H4 (cell line): ENCODE measurements at places on chromosomes 5 and 9.

DNA sequence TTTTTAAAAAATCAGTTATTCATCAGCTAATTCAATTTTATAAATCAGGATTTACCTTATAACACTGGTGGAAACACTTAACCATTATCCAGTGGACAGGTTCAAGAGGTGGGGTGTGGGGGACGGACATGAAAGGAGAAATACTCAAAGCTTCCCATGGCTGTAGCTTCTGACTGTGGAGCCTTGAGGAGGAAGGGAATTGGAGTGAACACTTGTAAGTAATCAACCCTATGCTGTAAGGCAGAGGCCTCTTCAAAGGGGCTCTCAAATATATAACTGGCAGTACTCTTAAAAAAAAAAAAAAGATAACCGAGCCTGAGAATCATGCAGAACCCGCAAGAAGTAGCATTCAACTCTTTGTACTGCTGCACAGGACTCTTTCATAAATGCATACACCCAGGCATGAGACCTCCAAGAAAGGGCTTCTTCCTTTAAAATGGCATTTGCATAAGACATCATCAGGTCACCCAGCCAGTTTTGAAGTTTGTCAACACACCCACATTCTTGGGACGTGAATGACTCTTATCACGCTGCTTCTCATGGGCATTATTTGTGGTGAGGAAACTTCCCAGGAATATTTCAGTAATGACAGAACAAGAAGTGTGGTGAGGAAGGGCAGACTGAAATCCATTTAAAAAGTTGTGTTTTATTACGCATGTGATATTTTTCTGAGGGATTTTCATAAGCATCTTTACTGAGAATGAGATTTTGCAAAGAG, 8.1 kb downstream of the OSMR start:
- peak; percentile 87 for DNase-seq

DNA sequence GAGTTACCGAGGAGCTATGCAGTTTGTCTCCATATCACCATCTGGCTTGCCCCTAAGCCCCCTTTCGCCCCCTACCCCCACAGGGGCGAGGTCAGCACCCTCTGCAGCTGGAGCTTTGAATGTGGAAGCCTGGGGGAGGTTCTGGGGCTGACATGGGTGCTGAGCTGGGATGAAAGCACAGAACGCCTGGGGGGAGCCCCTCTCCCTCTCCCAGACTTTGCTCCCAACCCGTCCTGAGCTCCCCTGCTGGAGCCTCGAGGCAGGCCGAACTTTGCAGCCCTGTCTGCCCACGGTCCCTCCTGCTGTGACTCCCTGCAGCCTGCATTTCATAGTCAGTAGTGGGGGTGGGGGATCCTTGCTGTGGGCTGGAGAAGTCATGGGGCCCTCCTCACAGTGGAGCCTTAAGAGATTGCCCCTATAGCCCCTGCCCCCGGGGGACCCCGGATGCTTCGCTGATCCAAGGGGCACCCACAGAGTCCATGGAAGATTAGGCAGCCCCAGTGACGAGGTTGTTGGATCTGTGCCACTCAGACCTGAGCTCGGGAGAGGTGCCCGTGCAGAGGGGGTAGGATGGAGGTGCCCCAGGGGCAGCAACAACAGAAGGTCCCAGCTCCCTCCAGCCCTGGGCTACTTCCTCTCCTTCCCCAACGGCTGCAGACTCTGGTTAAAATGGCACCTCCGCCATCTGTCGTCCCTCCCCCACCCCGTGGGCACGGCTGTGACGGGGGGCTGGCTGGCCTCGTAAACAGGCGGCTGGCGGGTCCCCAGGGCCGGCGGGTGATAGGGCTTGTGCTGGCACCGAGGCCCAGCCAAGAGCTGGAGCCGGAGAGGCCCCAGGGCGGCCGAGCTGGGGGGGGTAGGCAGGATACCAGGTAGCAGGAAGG, 162.0 kb downstream of the C9orf50 start:
- DNase-seq = no peak

DNA sequence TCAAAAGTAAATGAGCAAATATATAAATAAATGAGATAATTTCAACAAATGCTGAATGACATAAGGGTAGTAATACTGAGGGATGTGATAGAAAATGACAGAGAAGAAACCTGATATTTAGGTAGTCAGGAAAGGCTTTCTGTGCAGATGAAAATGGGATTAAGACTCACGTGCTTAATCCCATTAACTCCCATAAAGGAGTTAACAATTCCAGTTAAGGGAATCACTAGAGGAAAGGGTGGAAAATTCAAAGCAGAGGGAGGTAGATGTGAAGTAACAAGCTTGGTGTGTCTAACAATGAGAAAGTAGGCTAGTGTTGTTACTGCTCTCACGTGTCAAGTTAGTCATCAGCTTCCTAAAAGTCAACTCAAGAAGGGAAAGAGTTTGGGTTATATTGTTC, 90.5 kb upstream of the TRIM32 start:
- DNase-seq = no peak

DNA sequence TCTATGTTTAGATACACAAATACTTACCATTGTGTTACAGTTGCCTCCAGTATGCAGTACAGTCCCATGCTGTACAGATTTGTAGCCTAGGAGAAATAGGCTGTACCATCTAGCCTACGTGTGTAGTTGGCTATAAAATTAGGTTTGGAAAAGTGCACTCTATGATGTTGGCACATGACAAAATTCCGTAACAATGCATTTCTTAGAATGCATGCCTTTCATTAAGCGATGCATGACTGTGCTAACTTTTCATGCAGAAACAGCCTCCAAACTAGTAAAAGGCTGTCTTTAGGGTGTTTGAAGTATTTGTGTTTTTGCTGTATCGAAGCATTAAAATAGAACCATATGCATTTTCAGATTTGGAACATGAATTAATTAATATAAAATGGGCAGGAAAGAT, 157.9 kb downstream of the RMI1 start:
- DNase-seq = no peak

DNA sequence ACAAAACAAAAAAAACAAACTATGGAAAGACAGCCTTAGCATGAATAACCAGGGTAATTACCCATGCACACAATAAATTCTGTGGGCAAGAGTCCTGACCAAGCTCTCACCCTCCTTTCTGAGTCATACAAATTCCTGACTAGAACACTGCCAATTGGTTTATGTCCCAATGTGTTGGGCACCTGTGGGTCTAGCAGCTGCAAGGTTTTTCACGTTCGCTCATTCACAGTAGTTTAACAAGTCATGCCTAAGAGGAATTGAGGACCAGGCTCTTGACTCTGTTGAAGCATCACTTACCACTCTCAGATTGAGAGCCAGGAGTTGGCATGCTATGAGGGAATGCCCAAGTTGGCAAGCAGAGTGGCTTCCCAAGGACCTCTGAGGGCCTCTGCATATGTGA, 205.5 kb upstream of the SLC24A2 start:
- peak; percentile 44 for DNase-seq

- DNase-seq = no peak
These were observed 19.5 kb upstream of the RAB14 start for GRCh38 chr9:121220996-121221663.

DNA sequence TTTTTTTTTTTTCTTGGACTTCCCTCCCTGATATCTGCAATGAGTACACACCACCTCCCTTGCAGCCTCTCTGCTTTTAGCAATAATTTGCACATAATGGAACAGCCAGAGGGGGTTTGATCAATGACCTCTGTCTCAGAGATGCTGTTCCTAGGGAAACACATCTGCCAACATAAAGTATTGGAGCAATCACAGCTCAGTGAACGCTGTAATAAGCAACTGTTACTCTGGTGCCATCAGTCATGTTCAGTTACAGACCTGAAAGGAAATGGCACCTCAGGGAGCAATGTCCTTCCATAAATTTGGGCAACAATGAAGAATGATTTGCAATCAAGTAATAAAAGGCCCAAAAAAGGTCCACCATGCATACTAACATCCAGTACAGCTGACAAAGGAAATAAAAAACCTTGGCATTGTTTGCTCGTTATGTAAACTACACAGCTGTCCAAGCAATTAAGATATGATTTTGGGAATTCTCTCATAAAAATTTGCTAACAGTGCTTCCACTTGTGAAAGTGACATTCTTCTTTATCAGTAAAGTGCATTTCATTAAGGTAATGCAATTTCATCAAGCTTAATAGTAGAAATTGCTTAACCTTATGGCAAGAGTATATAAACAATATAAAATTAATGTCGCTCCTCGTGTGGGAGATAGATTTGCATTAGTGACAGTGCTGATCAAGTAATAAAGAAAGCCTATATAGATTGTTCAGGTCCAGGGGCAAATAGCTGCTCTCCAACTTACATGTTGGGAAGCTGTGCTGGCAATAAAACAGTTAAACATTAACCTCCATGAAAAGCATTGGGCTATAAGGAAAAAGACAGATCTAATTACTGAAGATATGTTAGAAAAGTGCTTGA, 167.8 kb downstream of the RASEF start:
- no peak for DNase-seq

DNA sequence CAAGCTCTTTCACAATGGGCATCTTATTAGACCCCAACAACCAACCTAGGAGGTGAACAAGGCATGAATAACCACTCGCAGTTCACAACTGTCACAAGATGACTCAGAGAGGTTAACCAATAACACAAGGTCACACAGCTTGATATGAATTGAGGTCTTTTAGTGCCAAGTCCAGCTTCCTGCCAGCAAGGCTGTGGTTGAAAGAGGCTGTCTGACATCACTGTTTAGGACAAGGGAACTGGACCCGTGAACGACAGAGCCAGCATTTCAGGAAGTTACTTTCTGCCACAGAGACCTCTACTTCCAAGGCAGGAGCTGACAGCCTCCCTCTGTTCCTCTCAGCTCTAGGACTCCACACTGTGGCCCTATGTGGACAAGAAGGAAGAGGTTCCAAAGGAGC, 53.4 kb upstream of the ALDH1B1 start:
- peak; percentile 83 for DNase-seq

DNA sequence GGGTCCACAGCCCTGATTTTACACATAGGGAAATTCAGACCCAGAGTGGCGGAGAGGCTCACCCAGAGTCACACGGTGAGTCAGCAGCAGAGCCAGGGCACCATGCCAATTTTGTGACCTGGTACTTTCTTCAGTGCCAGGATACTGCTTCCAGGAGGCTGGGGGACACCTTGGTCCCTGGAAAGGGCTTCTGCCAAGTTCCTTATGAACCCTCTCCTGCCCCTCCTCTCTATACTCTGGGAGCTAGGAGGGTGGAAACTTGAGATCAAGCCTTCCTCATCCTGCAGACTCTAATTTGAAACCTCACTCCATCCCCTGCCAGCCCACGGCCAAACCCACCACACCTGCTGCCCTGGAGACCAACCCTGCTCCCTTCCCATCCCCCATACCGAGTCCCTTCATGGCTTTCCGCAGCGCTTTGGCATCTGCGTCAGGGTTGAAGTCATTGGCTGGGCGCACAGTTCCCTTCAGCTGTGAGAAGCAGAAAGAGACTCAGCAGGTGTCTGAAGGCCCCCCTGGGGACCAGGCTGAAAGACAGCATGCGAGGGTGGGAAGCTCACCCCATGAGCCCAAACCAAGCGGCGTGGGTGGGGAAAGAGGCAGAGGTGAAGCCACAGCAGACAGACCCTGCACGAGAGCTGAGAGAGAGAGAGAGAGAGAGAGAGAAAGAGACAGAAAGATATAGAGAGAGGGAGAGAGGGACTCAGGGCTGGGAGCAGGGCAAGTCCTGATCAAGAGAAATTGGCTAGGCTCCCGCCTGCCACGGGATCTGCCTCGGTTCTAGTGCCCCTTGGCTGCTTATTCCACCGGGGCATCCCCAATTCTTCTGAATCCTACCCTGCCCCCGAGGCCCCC, 33.5 kb downstream of the ANXA6 start:
- DNase-seq = peak; percentile 46

DNA sequence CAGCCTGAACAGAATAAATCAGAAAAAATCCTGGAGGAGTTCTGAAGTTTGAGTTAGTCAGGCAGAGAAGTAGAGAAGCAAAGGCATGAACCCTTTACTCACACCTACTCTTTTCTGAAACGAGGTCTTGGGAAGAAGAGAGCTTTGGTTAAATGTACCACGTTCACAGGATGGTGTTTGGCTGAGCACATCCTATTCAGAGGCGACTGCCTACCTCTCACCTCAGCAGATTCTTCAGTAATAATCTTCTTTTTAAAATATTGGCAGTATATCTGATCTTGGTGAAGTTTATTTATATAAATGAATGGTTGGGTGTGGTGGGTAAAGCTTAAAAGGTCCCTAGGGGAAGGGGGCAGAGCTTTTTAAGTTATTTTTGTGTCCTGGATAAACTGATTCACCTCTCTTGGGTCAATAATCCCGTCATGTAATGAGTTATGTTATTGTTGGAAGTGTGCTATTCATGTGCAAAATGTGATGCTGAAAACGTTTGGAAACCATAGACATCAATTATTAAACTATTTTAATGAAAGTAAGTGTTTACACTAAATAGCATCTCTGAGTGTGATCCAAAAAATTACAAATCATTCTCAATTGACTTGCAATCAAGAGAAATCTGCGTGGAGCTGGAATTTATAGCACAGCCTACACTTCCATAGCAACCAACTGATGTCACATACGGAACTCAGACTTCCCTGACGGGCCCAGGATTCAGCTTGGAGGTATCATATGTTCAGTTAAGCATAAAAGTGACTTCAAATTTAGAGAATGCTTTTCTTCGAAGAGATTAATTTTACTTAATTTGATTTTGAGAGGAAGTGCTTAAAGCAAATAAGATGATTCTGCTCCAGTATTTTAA, 94.3 kb upstream of the EQTN start:
- no peak for DNase-seq

DNA sequence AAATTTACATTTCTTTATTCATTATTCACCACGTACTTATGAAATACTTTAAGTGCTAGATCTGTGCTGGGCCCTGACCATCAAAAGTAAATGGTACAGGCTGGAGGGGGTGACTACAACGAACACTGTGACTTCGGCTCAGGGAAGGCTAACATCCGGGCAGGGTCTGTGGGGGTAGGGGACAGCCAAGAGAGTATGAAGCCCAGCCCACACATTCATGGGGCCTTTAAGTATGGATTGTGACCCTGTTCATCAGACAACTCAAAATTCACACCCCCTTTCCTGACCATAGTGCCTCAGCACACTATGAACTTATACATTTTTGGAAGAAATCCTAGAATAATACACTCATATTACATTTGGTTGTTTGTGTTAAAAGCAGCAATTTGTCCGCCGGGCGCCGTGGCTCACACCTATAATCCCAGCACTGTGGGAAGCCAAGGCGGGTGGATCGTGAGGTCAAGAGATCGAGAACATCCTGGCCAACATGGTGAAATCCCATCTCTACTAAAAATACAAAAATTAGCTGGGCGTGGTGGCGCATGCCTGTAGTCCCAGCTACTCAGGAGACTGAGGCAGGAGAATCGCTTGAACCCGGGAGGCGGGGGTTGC, 33.3 kb downstream of the MORN5 start:
- DNase-seq = no peak

- no peak for DNase-seq
These were observed 8.5 kb downstream of the NOP16 start for GRCh38 chr5:176379881-176380280.
